ENCODE measurements at places on chromosomes 4 and X. TPM values are rescaled to one million over a fixed set of nuclear protein-coding genes. Genes with fewer than 3 reads are reported as not detected.

Gene TLR10
- total RNA-seq, result 3.0 TPM

Gene WNK3
- 8.7 TPM for total RNA-seq

Gene PAGE2
- not detected for total RNA-seq

Gene P2RY4
- total RNA-seq, result 0.74 TPM

Gene MAP7D2
- 0.21 TPM for total RNA-seq

Gene SERTM2
- total RNA-seq, result 0.37 TPM

Gene ZNF732
- total RNA-seq, result 6.8 TPM

Gene SH3D19
- 76.5 TPM for total RNA-seq

Gene XAGE2
- total RNA-seq, result not detected

Gene INPP4B
- total RNA-seq, result 53.9 TPM

Gene CXorf49B
- not detected for total RNA-seq

Gene LONRF3
- total RNA-seq, result 3.4 TPM

Gene COMMD8
- 27.0 TPM for total RNA-seq

Gene CYP4V2
- 28.2 TPM for total RNA-seq

Gene PCDH7
- total RNA-seq, result 121 TPM

Gene ENPP6
- total RNA-seq, result 1.9 TPM

Gene PGAM4
- total RNA-seq, result not detected

Gene MTNR1A
- total RNA-seq, result 1.9 TPM

Gene ALAS2
- 46.9 TPM for total RNA-seq

Gene RNF113A
- 7.8 TPM for total RNA-seq

Gene SPANXC
- total RNA-seq, result not detected

Gene ETDB
- total RNA-seq, result not detected

Gene PCDH11X
- total RNA-seq, result 3.4 TPM

Gene XAGE1A
- total RNA-seq, result not detected

Gene BMP3
- total RNA-seq, result 19.1 TPM

Gene ZNF711
- 52.6 TPM for total RNA-seq

Gene ITM2A
- total RNA-seq, result 338 TPM

Gene SMIM10
- total RNA-seq, result 9.6 TPM

Gene TKTL2
- 0.11 TPM for total RNA-seq

Gene MAGEC2
- total RNA-seq, result not detected

Gene SLC26A1
- 0.05 TPM for total RNA-seq

Gene F9
- total RNA-seq, result not detected

Gene GNRHR
- not detected for total RNA-seq

Gene SOWAHB
- 3.9 TPM for total RNA-seq

Gene OCIAD2
- total RNA-seq, result 5.9 TPM

Gene SCRG1
- 2.4 TPM for total RNA-seq

Gene GRIA2
- 16.4 TPM for total RNA-seq

Gene HTRA3
- total RNA-seq, result 49.2 TPM

Measured in urinary bladder (tissue), 4 donors.